ENCODE measurements at places on chromosomes 7 and 10.

DNA sequence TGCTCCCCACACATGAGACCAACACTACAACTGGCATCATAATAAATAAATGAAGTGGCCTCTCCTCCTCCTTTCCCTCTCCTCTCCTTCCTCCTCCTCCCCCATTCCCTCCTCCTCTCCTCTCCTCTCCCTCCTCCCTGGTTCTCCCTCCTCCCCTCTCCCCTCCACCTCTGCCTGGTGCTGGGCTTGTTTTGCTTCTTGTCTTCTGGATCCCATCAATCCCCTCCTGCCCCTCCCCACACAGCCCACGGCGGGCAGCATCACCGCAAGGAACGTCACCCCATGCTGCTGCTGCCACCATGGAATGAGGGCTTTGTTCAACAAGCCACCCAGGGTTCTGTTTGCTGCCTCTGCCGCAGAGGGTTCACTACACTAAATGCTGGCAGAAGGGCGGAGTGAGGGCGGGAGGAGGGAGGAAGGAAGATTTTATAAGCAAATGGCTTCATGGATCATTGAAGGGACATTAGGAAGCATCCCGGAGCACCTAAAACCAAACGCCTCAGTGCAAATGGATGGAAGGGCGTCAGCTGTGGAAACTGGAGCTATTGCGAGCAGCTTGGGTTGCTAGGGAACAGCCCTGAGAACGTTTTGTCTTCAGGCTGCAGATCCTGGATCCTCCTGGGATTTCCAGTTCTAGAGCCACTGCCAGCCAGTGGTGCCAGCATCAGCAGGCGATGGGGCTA lies 379.7 kb upstream of the ZMIZ1 start:
- no peak overlapping the region for H3K27ac ChIP-seq
- peak overlapping the region; percentile 28 for H3K4me3 ChIP-seq
- no peak for DNase-seq
- H3K27me3 ChIP-seq, result no peaks in the 10 kb centered on the region

DNA sequence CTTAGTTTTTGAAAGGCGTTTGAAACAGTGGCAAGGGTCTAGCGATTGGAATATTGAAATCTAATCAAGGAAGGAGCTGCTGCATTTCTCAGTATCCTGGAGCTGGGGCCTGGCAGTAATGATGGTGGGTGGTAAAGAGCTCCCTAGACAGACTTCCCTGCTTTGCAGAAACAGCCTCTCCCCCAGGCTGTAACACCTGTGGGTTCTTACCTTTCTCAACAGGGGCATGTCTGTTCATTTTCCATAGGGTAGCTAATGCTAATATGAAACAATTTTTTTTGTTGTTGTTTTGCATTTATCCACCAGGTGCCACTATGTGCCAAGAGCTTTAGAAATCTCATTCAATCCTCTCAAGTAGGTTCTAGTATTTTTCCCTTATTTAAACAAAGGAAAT lies 345.5 kb downstream of the REEP3 start:
- H3K4me1 ChIP-seq, result no peaks in the 10 kb centered on the region
- DNase-seq, result no peak
- no peaks in the 10 kb centered on the region for H3K27me3 ChIP-seq

- H3K4me1 ChIP-seq, result peaks cover 12% of the 10 kb centered on the region
- H3K27ac ChIP-seq, result no peak overlapping the region
- DNase-seq, result no peak
- H3K4me3 ChIP-seq, result no peak overlapping the region
These were observed 4.2 kb upstream of the MYO1G start for GRCh38 chr7:44982970-44983369.

DNA sequence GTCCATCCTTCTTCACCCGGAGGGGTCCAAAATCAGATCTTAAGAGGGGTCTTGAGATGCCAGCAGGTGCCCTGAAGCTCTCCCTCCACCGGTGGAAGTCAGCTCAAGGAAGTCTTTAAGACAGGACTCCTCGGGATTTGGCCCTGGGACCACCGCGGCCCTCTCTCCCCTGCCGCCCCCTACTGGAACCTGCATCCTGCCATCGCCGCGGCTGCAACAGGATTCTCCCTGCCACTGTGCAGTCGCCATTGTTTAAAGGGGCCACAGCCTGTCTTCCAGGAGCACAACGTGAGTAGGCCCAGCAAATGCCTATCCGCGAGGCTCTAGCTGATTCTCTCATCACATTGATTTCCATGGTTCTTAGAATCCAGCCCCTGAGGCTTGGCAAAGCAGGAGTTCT lies 324.3 kb downstream of the ZNF716 start:
- H3K27me3 ChIP-seq, result no peaks in the 10 kb centered on the region
- no peaks in the 10 kb centered on the region for H3K36me3 ChIP-seq
- H3K4me1 ChIP-seq, result no peaks in the 10 kb centered on the region
- no peak for DNase-seq
- no peak overlapping the region for H3K27ac ChIP-seq
- no peak overlapping the region for H3K4me3 ChIP-seq

- peaks cover 15% of the 10 kb centered on the region for H3K4me1 ChIP-seq
- DNase-seq, result no peak
- H3K4me3 ChIP-seq, result no peak overlapping the region
- H3K27me3 ChIP-seq, result no peaks in the 10 kb centered on the region
These were observed 1.4 kb upstream of the TMEM139 start for GRCh38 chr7:143283381-143283780.

- H3K27ac ChIP-seq, result peak overlapping the region; percentile 83
- no peaks in the 10 kb centered on the region for H3K27me3 ChIP-seq
- DNase-seq, result no peak
These were observed 90.4 kb downstream of the AKR1D1 start for GRCh38 chr7:138166681-138167080.

- H3K36me3 ChIP-seq, result no peaks in the 10 kb centered on the region
- H3K27ac ChIP-seq, result no peak overlapping the region
- no peak overlapping the region for H3K4me3 ChIP-seq
- H3K27me3 ChIP-seq, result no peaks in the 10 kb centered on the region
- no peak for DNase-seq
These were observed 19.1 kb upstream of the PSMG3 start for GRCh38 chr7:1588978-1589377.

DNA sequence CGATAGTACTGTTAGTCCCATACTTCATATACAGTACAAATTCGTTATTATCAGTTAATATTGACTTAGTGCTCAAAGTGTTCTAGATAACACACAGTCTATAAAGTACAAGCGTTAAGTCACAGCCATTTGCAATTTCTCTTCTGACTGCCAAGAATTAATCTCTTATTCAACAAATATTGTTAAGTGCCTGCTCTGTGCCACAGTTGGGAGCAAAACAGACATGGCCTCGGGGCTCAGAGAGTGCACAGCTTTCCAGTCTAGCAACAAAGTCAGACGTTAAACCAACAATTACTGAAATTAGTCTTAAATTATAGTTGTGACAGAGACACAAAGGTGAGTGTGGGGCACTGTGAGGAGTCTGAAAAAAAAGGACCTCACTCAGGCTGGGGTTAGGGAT lies 113.0 kb upstream of the DPP6 start:
- H3K27me3 ChIP-seq, result no peaks in the 10 kb centered on the region
- H3K36me3 ChIP-seq, result no peaks in the 10 kb centered on the region
- no peaks in the 10 kb centered on the region for H3K4me1 ChIP-seq
- DNase-seq, result no peak
- no peak overlapping the region for H3K4me3 ChIP-seq

DNA sequence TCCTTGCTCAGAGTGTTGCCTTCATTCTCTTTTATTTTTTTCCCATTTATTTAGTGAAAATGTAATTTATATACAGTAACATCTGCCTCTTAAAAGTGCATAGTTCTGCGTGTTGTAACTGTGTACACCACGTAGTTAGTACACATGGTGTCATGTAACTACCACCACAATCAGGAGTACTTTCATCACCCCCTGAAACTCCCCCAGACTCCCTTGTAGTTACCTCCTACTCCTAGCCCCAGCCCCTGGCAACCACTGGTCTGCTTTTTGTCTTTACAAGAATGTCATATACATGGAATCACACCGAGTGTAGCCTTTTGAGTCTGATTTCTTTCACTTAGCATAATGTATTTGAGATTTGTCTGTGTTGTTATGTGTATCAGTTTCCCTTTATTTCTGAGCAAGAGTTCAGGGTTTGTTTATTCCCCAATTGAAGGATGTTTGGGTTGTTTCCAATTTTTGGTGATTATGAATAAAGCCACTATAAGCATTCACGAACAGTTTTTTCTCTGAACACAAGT lies 50.6 kb downstream of the GRK5 start:
- no peak overlapping the region for H3K27ac ChIP-seq
- no peak overlapping the region for H3K4me3 ChIP-seq
- DNase-seq, result no peak
- peaks cover 16% of the 10 kb centered on the region for H3K4me1 ChIP-seq
- H3K27me3 ChIP-seq, result no peaks in the 10 kb centered on the region
- no peaks in the 10 kb centered on the region for H3K36me3 ChIP-seq

GRCh38 chr10:100732241-100732596 lies 13.2 kb upstream of the PAX2 start:
- peaks cover 90% of the 10 kb centered on the region for H3K27me3 ChIP-seq
- peaks cover 3% of the 10 kb centered on the region for H3K4me1 ChIP-seq
- no peak overlapping the region for H3K4me3 ChIP-seq
- no peaks in the 10 kb centered on the region for H3K36me3 ChIP-seq
- H3K27ac ChIP-seq, result no peak overlapping the region
- DNase-seq, result no peak

- no peaks in the 10 kb centered on the region for H3K27me3 ChIP-seq
- no peak overlapping the region for H3K4me3 ChIP-seq
- no peak for DNase-seq
- no peaks in the 10 kb centered on the region for H3K36me3 ChIP-seq
These were observed 189.2 kb upstream of the COL1A2 start for GRCh38 chr7:94205529-94205928.

- no peak overlapping the region for H3K4me3 ChIP-seq
- no peaks in the 10 kb centered on the region for H3K36me3 ChIP-seq
- DNase-seq, result no peak
These were observed 293.6 kb upstream of the ZNF32 start for GRCh38 chr10:43942096-43942850.

- no peak for DNase-seq
- H3K27me3 ChIP-seq, result no peaks in the 10 kb centered on the region
- H3K4me1 ChIP-seq, result no peaks in the 10 kb centered on the region
- H3K36me3 ChIP-seq, result peaks cover 2% of the 10 kb centered on the region
These were observed 15.1 kb upstream of the GPR15LG start for GRCh38 chr10:84158550-84158949.

GRCh38 chr7:19421861-19422260 lies 276.6 kb upstream of the FERD3L start:
- no peak overlapping the region for H3K27ac ChIP-seq
- no peaks in the 10 kb centered on the region for H3K4me1 ChIP-seq
- H3K4me3 ChIP-seq, result no peak overlapping the region

- H3K27me3 ChIP-seq, result no peaks in the 10 kb centered on the region
- DNase-seq, result no peak
- no peak overlapping the region for H3K4me3 ChIP-seq
- peaks cover 18% of the 10 kb centered on the region for H3K4me1 ChIP-seq
- H3K27ac ChIP-seq, result no peak overlapping the region
These were observed 57.7 kb downstream of the DNAJB6 start for GRCh38 chr7:157394246-157395191.

- H3K4me1 ChIP-seq, result no peaks in the 10 kb centered on the region
- H3K27ac ChIP-seq, result no peak overlapping the region
- no peak overlapping the region for H3K4me3 ChIP-seq
- H3K36me3 ChIP-seq, result no peaks in the 10 kb centered on the region
These were observed 142.4 kb upstream of the MEOX2 start for GRCh38 chr7:15828881-15829280.

- no peaks in the 10 kb centered on the region for H3K4me1 ChIP-seq
- no peak overlapping the region for H3K27ac ChIP-seq
These were observed 1168.7 kb upstream of the AUTS2 start for GRCh38 chr7:68429411-68430117.

DNA sequence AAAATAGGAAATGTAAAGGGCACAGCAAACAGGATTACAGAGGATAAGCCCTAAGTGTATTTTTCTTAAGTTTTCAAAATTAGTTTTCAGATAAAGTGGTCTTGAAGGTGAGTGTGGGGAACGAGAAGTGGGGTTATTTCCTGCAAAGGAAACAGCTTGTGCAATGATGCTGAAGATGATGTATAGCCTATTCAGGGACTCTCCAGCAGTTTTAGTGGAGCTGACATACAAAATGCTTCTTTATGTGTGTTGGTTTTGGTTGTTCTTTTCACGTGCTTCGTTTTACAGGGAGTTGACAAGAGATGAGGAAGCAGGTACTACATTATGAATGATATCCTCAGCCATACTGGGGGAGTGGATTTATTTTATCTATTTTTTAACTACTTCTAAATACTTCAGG lies 20.5 kb downstream of the CASD1 start:
- no peak overlapping the region for H3K27ac ChIP-seq
- peaks cover 3% of the 10 kb centered on the region for H3K36me3 ChIP-seq
- DNase-seq, result no peak
- H3K4me1 ChIP-seq, result no peaks in the 10 kb centered on the region
- no peaks in the 10 kb centered on the region for H3K27me3 ChIP-seq
- no peak overlapping the region for H3K4me3 ChIP-seq

DNA sequence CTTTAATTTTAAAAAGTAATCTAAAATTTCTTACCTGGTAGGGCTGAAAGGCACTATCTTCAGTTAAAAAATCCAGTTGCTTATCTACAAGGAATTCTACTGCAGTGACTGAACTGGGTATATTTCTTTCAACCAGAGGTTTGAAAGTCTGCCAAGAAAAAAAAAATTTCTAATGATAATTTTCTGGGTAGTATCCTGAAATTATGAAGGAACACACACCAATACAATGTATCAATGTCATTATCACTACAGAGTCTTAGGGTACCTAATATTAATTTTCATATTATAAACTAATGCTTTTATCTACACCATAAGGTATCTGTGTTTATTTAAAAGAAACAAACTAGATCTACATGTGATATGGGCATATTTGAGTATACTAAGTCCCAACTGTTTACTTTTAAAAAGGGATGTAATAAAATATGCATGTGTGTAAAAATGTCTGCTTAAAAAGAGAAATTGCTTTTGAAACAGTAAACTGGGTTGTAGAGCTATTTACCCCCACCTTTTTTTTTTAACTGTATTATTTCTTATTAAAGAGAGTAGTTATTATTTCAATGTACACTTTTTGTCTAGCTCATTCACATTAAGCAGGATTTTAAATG lies 131.6 kb downstream of the NRBF2 start:
- DNase-seq, result no peak
- no peak overlapping the region for H3K27ac ChIP-seq
- H3K27me3 ChIP-seq, result no peaks in the 10 kb centered on the region
- H3K4me1 ChIP-seq, result peaks cover 2% of the 10 kb centered on the region

DNA sequence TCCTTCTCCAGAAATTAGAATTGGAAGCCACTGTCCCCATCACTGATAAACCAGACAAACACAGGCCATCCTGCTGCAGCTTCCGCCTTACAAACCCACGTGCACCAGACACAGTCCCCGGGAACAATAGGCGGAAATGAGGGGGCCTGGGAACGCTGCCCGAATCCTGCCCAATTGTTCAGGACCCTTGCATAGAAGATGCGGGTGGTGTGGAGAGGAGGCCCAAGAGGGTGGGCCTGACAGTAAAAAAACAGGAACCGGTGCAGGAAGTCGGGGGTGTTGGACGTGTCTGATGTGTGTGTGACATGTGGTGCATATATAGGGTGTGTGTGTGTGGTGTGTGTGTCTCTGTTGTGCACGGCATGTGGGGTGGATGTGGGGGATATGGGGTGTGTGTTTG lies 26.5 kb upstream of the CHST15 start:
- no peaks in the 10 kb centered on the region for H3K36me3 ChIP-seq
- no peak overlapping the region for H3K4me3 ChIP-seq
- DNase-seq, result no peak
- H3K27me3 ChIP-seq, result no peaks in the 10 kb centered on the region
- H3K27ac ChIP-seq, result no peak overlapping the region
